ENCODE measurements at places on chromosomes 12 and 14.

DNA sequence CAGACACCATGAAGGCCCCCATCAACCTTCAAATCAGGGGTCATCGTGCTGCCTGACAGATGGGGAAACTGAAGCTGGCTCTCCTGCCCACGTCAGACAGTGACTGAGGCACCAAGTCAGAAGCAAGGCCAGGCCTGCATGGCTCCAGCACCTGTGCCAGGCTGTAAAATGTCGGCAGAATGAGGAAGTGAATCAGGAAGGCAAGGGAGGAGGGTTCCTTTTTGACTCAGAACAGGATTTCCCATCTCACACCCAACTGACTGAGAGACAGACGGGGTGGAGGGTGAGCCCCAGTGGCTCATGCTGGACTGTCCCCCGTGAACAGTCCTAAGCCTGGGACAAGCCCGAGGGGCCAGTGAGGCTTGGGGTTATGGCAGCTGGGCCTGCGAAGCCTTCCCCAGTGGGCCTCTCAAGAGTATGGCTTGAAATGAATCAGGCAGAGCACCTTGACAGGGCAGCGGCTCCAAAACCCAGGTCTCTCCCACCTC, 20.9 kb downstream of the SYNE3 start:
- DNase-seq, result no peak

DNA sequence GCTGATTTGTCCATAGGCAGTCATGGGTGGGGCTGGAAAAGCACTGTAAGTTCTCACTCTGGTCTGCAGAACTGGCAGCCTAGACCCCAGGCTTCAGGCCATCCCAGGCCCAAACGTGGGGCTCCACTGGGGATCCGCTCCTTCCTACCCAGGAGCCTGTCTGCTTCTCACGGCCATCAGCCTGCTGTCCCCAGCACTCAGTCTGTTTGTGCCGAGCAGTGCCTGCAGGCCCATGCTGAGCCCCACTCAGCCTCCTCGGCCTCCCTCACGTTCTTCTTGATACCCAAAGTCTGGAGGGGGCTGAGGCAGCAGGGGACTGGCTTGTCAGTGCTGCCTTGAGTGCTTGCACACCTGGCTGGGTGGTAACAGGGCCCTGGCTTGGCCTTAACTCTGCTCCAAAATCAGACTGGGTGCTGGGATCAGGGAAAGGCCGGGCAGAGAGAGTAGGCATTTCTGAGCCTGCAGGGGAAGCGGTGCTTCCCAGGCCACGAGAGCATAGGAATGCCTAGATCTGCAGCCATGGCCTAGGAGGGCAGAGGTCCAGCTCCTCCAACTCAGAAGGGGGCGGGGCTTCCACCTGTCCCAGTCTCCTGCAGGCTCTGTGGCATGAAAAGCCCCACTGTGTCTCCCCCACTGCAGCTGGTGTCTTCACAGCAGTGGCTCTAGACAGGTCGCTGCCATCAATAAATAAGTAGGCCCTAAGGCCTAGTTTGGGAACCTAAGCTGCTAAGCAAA, 772.4 kb upstream of the FBXO33 start:
- DNase-seq, result no peak

DNA sequence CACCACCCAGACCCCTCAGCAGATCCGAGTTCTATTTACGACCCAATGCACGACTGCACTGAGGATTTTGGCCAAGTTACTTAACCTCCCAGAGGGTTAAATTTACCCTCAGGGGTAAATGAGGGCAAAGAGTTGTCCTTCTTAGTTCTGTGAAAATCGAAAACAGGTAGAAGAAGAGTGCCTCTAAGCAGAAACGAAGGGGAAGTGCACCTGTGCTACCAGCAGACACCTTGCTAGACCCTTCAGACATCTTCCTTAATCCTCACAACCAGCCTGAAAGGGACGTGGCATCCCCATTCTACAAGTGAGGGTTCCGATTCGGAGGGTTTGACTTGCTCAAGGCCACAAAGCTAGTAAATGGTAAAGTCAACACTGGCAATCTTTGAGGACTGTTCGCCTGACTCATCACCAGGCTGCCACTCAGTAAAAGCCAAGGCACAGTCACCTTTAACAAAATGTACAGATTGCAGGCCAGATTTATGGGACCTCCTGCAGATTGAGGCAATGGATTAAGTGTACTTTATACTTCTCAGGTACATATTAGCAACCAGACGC, 1.6 kb downstream of the GSG1 start:
- DNase-seq, result peak; percentile 49

- no peak for DNase-seq
These were observed 13.7 kb downstream of the SUPT16H start for GRCh38 chr14:21369949-21370679.

GRCh38 chr14:105141486-105142281, 26.9 kb downstream of the JAG2 start:
- no peak for DNase-seq

- no peak for DNase-seq
These were observed 6.2 kb downstream of the IFI27 start for GRCh38 chr14:94116701-94117100.

DNA sequence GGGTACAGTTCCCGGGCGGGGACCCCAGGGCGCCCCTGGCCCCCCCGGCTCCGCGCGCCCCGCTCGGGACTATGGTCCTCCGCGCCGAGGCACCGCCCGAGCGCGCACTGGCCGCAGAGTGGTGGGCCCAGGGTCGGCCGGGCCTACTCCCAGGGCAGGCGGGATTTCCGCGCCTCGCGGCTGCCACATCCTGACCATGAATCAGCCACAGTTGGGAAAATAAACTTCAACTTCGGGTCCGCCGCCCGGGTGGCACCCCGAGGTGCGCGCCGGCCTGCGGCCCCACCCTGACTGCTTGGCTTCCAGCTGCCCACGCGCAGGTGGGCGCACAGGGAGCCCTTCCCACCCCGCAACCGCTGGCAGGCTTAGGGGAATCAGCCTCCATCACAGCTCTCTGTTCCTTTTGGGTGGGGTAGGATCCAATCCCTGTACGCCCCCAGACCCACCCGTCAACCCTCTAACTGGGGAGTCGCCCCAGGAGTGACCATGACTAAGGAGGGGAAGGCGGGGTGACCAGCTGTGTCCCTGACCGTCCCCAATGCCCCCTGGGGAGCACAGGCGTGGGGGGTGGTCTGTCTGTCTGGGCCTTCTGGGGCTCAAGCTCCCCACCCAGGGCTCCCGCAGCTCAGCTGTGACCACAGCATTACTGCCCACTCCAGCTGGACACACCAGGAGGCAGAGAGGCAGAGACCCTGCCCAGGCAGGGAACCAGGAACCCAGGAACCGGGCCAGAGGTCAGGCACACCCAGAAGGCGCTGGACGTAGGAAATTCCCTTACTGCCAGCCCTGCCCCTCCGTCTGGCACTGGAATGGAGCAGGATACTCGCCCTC, 678 bp downstream of the INF2 start:
- DNase-seq, result no peak

- DNase-seq, result no peak
These were observed 299.6 kb upstream of the DCN start for GRCh38 chr12:91482231-91482630.

- DNase-seq, result no peak
These were observed 11.2 kb downstream of the RHOF start for GRCh38 chr12:121781998-121782979.

DNA sequence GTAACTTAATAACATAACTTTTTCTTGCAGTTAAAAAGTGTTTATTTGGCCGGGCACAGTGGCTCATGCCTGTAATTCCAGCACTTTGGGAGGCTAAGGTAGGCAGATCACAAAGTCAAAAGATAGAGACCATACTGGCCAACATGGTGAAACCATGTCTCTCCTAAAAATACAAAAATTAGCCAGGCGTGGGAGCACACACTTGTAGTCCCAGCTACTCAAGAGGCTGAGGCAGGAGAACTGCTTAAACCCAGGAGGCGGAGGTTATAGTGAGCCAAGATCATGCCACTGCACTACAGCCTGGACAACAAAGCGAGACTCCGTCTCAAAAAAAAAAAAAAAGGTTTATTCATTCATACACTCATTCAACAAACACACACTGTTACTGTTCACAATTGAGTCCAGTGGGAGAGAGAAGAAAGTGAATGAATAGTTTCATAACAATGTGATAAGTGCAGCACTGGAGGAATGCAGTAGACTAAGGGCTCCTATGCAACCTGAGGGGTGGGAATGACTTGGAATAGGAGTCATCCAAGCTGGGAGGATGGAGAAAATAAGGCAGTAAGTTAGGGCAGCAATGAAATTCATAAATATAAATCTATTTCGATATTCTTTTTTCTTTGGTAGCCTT, 19.8 kb downstream of the DAD1 start:
- DNase-seq, result no peak

DNA sequence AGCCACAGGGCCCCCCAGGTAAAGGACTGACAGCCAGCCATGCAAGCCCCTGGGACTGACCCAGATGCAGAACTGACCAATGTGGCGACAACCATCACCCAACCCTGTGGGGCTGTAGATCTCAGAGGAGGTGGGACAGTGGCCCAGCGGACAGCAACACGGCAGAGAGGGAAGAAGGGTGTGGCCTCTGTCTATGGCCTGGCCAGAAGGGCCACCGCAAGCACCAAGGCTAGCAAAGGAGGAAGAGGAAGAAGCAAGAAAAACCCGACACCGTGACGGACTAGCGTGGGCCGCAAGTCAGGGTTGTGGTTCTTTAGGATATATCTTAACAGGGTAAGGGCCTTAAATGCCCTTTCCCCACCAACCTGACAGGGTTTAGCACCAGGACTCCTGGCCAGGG, 71.2 kb downstream of the ITPK1 start:
- DNase-seq, result no peak

DNA sequence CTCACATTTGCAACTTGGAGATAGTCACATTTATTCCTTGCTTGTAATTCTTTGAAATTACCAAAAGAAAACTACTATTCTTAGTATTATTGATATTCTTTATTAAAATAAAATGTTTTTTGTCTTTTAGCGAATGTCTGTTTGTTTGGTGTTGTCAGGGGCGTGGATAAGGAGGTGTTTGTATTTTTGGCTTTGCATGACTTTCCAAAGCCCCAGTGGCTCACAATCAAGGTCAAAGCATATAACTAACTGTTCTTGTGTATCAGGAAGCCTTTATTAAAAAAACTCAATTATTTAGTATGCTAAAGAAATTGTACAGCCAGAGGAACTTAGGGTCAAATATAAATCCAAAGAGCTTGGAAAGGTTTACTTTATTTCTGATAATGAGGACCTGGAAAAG, 17.9 kb downstream of the GPHB5 start:
- no peak for DNase-seq

DNA sequence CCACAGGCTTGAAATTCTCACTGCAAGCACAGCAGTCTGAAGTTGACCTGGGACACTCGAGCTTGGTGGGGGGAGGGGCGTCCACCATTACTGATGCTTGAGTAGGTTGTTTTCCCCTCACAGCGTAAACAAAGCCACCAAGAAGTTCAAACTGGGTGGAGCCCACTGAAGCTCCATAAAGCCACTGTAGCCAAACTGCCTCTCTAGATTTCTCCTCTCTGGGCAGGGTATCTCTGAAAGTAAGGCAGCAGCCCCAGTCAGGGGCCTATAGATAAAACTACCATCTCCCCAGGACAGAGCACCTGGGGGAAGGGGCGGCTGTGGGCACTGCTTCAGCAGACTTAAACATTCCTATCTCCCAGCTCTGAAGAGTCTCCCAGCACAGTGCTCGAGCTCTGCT, 31.7 kb upstream of the ST8SIA1 start:
- no peak for DNase-seq

DNA sequence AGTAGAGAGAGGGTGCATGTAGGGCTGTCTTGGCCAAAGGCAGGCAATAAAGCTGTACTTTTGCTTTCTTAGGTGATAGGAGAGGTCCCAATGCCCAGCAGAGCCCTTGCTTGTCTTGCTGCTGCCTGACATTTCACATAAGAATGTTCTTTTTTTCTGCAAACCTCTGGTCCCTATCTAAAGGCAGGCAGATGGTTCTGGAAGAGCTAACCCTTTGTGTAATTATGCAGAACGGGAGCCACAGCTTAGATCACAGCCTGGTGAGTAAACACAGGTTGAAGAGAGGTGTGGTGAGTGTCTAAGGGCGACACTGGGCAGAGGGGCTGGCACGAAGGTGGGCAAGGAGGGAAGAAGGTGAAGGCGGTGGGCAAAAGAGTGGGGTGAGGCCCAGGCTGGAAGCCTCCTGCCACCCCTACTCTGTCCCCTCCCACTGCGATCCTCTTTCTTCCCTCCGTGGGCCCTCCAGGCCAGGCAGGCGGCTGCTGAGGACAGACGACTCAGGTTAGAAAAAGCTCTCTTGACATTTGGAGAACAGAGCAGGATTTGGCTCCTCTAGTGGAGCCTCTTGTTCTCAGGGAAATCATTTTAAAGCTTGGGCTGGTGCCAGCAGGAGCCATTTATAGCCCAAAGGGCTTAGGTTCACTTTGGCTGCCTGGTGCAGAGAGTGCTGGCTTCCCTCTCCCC, 42.8 kb downstream of the PRMT8 start:
- peak; percentile 37 for DNase-seq

DNA sequence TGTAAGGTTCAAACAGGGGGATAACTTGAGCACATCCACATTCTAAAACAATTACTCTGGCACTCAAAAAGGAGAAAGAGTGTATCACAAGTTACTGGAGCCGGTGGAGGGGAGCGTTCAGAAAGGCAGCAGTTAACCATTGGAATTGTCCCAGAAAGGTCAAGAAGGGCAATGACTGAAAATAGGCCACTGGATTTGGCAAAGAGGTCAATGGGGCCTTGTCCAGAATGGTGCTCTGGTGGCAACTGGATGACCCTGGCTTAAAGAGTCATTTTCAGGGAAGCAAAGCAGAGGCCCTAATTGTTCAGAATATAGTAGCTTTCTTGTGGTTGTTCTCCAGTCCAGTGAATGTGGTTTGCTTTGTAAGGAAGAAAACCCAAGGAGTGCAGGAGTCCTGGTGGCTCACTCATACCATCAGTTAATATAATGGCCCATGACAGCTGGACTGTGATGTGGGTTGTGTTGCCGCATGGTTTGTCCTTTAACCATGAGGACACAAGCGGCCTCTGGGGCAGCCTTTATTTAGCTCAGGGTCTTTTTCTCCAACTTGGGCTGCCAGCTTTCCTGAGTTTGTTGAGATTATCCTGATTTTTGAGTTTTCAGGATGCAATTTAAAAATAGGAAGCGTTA, 142.8 kb upstream of the PELI2 start:
- DNase-seq, result no peak

- no peak for DNase-seq
These were observed 272.8 kb downstream of the AKAP6 start for GRCh38 chr14:32601906-32602305.

DNA sequence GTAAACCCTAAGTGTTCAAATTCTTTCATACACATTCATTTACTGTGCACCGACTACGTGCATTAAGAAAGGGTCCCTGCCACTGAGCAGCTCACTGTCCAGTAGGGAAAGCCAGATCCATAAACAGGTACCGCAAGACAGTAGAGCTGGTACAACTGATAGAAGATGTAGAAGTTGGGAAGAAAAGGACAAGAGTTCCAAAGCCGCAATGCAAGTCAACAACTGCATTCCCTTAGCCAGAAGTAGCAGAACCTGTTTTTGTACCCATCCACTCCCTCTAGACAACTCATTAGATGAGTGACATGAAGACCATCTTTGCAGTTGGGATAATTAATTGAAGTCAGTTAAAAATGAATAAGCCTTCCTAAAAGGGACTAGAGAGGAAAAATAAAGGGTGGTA, 1.3 kb downstream of the SENP1 start:
- DNase-seq, result no peak

GRCh38 chr12:89731089-89731488, 22.5 kb upstream of the ATP2B1 start:
- DNase-seq, result no peak
